ENCODE measurements at places on chromosomes 16 and 17. TPM values are rescaled to one million over a fixed set of nuclear protein-coding genes. Genes with fewer than 3 reads are reported as not detected.

GRCh38 chr17:73575470-73576221 is 68.6 kb downstream of the SDK2 start:
- no peaks in the 10 kb centered on the region for H3K36me3 ChIP-seq
- no peak for DNase-seq
- no peaks in the 10 kb centered on the region for H3K4me1 ChIP-seq
- H3K27ac ChIP-seq: no peak overlapping the region

- H3K27ac ChIP-seq: no peak overlapping the region
- peaks cover 10% of the 10 kb centered on the region for H3K4me1 ChIP-seq
- peak overlapping the region; percentile 33 for H3K4me3 ChIP-seq
- H3K27me3 ChIP-seq: no peaks in the 10 kb centered on the region
- H3K36me3 ChIP-seq: no peaks in the 10 kb centered on the region
Observed at GRCh38 chr17:56594320-56595107, 1.0 kb downstream of the NOG start.

DNA sequence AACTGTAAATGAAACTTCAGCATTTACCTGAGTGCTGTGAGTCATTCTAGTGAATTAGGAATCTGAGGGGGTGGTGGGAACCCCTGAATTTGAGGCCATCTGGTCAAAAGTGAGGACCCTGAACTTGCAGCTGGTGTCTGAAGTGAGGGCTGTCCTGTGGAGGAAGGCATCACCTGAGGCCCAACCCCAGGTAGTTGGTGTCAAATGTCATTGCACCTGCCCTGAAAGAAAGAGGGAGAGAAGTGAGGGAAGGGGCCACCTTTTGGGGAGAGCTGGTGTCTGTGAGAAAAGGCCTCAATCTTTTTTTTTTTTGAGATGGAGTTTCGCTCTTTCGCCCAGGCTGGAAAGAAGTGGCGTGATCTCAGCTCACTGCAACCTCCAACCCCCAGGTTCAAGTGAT is 12.5 kb upstream of the PRPSAP1 start:
- no peaks in the 10 kb centered on the region for H3K27me3 ChIP-seq
- H3K4me1 ChIP-seq: no peaks in the 10 kb centered on the region
- DNase-seq: no peak
- H3K4me3 ChIP-seq: no peak overlapping the region
- no peak overlapping the region for H3K27ac ChIP-seq

DNA sequence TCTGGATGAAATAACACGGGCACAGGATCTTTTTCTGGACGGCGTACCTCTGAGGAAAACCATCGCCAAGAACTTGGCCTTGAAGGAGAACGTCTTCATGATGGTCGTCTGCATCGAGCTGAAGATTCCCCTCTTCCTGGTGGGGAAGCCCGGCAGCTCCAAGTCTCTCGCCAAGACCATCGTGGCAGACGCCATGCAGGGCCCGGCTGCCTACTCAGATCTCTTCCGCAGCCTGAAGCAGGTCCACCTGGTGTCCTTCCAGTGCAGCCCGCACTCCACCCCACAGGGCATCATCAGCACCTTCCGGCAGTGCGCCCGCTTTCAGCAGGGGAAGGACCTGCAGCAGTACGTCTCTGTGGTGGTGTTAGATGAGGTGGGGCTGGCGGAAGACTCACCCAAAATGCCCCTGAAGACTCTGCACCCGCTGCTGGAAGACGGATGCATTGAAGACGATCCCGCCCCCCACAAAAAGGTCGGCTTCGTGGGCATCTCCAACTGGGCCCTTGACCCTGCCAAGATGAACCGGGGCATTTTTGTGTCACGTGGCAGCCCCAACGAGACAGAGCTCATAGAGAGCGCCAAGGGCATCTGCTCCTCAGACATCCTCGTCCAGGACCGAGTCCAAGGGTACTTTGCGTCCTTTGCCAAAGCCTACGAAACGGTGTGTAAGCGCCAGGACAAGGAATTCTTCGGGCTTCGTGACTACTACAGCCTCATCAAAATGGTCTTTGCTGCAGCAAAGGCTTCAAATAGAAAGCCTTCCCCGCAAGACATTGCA is 68.3 kb upstream of the ENDOV start:
- H3K36me3 ChIP-seq: no peaks in the 10 kb centered on the region
- H3K27me3 ChIP-seq: no peaks in the 10 kb centered on the region
- H3K4me1 ChIP-seq: no peaks in the 10 kb centered on the region

DNA sequence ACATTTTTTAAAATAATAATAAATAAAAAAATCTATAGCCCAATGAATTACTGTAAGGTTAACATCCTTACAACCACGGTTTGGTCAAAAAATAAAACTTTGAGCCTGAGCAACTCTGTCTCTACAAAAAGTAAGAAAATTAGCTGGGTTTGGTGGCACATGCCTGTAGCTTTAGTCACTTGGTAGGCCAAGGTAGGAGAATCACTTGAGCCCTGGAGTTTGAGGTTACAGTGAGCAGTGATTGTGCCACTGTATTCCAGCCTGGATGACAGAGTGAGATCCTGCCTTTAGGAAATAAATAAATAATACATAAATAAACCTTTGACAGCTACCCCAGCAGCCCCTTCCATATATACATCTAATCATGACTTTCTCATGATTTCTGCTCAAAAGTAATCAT is 26.9 kb upstream of the PHAF1 start:
- H3K27me3 ChIP-seq: no peaks in the 10 kb centered on the region
- no peak overlapping the region for H3K4me3 ChIP-seq
- DNase-seq: no peak
- peaks cover 2% of the 10 kb centered on the region for H3K4me1 ChIP-seq
- H3K36me3 ChIP-seq: no peaks in the 10 kb centered on the region
- no peak overlapping the region for H3K27ac ChIP-seq

DNA sequence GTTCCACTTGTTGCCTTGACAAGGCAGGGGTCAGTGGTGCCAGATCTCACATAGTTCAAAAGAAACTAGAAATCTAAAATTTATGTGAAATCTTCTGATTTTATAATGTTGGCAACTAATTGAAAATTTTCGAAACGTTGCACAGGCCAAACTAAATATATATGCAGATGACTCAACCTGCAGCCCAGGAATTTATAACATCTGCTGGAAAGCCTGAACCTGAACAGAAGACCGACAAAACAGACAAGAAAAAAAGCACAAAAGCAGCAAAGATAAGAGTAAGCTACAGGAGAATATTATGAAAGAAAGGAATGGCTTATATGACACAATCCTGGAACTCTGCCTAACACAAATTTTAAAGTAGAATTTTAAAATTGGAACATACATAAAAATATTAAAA is 207.6 kb downstream of the CEP112 start:
- H3K4me1 ChIP-seq: no peaks in the 10 kb centered on the region
- H3K4me3 ChIP-seq: no peak overlapping the region
- no peak for DNase-seq
- no peaks in the 10 kb centered on the region for H3K27me3 ChIP-seq

GRCh38 chr16:1991948-1992703 is 2.4 kb downstream of the SYNGR3 start:
- H3K4me3 ChIP-seq: peak overlapping the region; percentile 27
- peak; percentile 95 for DNase-seq
- H3K4me1 ChIP-seq: peaks cover 7% of the 10 kb centered on the region
- H3K27me3 ChIP-seq: no peaks in the 10 kb centered on the region

DNA sequence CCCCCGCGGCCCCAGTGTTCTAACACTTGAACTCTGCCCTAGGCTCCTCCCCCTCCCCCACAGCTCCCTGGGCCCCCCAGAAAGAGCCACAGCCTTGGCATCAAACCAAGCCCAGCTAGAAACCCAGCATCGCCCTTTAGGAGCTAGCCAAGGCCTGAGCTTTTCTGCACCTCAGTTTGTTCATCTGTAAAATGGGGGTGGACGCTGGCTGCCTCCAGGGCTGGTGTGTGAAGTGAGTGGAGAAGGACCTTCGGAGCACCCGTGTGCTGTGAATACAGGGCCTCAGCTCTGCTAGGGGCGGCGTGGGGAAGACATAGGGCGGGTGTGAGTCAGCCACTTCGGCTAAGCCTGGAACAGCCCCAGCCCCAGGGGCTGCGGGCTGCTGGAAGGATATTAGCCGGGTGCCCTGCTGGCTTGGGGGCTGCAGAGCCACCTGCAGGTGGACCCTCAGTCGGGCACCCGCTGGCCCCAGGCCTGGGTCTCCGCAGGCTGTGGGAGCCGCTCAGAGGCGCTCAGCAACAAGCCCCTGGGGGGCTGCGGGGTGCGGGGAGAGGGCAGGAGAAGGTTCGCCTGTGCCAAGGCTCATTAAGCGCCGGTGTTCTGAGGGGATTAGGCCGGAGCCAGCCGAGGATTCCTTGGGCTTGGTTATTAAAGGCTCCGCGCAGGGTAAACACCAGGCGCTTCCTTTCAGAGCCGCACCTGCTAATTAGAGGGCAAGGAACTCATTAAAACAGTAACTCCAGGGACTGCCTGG is 217.0 kb upstream of the CIBAR2 start:
- no peak overlapping the region for H3K4me3 ChIP-seq
- no peaks in the 10 kb centered on the region for H3K27me3 ChIP-seq
- peak; percentile 25 for DNase-seq
- peaks cover 11% of the 10 kb centered on the region for H3K4me1 ChIP-seq
- no peak overlapping the region for H3K27ac ChIP-seq

DNA sequence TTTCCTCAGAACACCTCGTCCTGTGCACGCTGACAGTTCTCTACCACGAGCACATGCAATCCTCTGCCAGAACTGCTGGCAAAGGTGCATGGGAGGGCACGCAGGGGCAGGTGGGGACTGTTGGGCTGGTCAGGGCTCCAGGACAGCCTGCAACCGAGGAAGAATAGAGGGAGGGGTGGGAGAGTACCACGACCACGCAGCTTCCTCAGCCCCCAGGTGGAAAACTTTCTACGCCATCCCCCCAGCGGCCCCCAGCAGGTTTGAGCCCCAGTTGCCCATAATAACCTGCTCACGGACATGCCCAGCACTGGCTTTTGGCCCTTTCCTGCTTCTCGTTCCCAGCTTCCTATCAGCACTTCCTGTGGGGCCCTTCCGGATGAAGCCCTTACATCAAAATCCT is 199.3 kb downstream of the C16orf95 start:
- no peak overlapping the region for H3K4me3 ChIP-seq
- no peaks in the 10 kb centered on the region for H3K27me3 ChIP-seq

DNA sequence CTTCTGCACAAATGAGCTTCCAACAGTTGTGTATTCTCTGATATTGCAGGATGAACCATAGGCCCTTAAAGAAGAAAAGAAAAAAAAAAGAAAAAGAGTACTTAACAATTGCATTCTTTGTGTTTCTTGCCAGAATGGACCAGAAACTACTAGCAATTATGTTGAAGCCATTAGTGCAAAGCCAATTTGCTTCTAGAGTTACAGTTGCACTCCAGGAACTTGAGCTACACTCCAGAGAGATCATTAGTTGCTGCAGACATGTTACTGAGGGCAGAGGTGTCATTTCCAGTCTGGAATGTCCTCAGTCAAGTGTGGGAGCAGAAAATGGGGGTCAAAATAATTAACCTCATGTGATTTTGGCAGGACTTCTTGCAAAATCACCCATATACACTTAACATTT is 85.6 kb upstream of the CCL2 start:
- no peaks in the 10 kb centered on the region for H3K27me3 ChIP-seq
- H3K4me1 ChIP-seq: no peaks in the 10 kb centered on the region
- DNase-seq: no peak
- no peaks in the 10 kb centered on the region for H3K36me3 ChIP-seq
- no peak overlapping the region for H3K27ac ChIP-seq
- no peak overlapping the region for H3K4me3 ChIP-seq

GRCh38 chr16:85428899-85429775 is 184.0 kb upstream of the GSE1 start:
- peak; percentile 25 for DNase-seq
- H3K27me3 ChIP-seq: no peaks in the 10 kb centered on the region
- H3K4me3 ChIP-seq: no peak overlapping the region
- no peak overlapping the region for H3K27ac ChIP-seq
- H3K4me1 ChIP-seq: no peaks in the 10 kb centered on the region

- H3K27ac ChIP-seq: no peak overlapping the region
- no peak overlapping the region for H3K4me3 ChIP-seq
- no peak for DNase-seq
- H3K36me3 ChIP-seq: no peaks in the 10 kb centered on the region
- H3K27me3 ChIP-seq: no peaks in the 10 kb centered on the region
Observed at GRCh38 chr16:11410376-11411058, 65.3 kb downstream of the RMI2 start.

DNA sequence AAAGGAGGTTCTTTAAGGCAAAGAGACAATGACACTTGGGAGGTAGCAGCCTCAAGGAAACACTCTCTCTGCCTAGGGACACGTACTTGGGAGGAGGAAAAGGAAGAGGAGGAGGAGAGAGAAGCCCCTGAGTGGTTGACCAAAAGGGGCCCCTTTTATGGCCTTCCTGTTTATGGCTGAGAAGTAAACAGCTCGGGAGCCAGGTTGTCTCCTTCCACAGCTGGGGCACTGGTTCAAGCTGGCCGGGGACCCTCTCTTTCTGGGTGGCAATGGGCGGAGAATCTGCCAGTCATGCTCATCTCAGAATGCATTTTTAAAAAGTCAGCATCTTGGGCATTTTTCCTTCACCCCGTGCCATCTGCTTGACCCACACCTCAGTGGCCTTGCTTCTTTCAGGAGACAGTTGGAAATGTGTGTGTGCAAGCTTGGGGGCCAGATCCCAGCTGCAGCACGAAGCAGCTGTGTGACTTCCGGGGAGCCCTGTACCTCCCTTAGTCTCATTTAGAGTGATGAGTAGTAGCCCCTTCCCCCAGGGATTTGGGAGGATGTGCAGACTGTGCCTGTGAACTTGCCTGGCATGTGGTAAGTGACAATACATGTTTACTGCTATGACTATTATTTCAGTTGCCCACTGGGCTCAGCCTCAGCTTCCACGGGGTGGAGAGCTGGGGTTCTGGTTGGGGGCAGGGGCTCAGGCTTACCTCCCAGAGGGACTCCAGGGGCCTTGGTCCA is 33.8 kb upstream of the SALL1 start:
- no peak overlapping the region for H3K4me3 ChIP-seq
- no peak overlapping the region for H3K27ac ChIP-seq
- no peaks in the 10 kb centered on the region for H3K27me3 ChIP-seq
- DNase-seq: no peak
- no peaks in the 10 kb centered on the region for H3K36me3 ChIP-seq

GRCh38 chr17:32904891-32905290 is 23.1 kb upstream of the TMEM98 start:
- H3K4me1 ChIP-seq: no peaks in the 10 kb centered on the region
- no peak overlapping the region for H3K27ac ChIP-seq
- DNase-seq: no peak
- no peaks in the 10 kb centered on the region for H3K27me3 ChIP-seq
- no peak overlapping the region for H3K4me3 ChIP-seq

DNA sequence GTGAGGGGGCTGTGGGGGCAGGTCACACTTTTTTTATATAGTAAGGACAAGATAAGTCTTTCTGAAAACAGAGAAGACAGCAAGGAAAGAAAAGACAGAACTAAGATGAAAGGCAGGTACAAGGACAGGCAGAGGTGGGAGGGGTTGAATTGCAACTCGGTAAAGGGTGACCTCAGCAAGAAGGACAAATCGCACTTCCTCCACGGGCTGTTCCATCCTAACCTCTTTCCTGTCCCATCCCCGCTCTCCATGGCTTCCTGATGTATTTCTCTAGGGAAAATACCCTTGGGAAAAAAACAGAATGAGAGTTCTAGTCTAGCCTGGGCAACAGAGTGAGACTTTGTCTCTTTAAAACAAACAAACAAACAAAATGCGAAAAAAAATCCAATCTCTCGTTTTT is 57.3 kb downstream of the ARHGAP17 start:
- no peak overlapping the region for H3K27ac ChIP-seq
- DNase-seq: no peak
- no peak overlapping the region for H3K4me3 ChIP-seq

- peaks cover 34% of the 10 kb centered on the region for H3K4me1 ChIP-seq
- no peaks in the 10 kb centered on the region for H3K36me3 ChIP-seq
- no peaks in the 10 kb centered on the region for H3K27me3 ChIP-seq
- H3K27ac ChIP-seq: peak overlapping the region; percentile 96
- H3K4me3 ChIP-seq: peak overlapping the region; percentile 27
Observed at GRCh38 chr17:48051706-48052486, 3.7 kb downstream of the NFE2L1 start.

Gene MYO15A
- total RNA-seq: 4.9 TPM

Gene HIGD1B
- total RNA-seq: 2.5 TPM

Gene MYL11
- total RNA-seq: not detected

Gene SLC5A10
- 0.12 TPM for total RNA-seq

Gene ZPBP2
- total RNA-seq: not detected

Gene OTOA
- not detected for total RNA-seq

Gene CLEC18B
- total RNA-seq: 0.63 TPM
